Osteocyte (in vitro differentiated cells): ENCODE measurements at places on chromosomes 1 and 21. TPM values are rescaled to one million over a fixed set of nuclear protein-coding genes. Genes with fewer than 3 reads are reported as not detected.

- no peak for DNase-seq
- H3K4me3 ChIP-seq, result no peak overlapping the region
- H3K4me1 ChIP-seq, result peaks cover 9% of the 10 kb centered on the region
Observed at GRCh38 chr1:108643492-108644335, 17.2 kb downstream of the HENMT1 start.

DNA sequence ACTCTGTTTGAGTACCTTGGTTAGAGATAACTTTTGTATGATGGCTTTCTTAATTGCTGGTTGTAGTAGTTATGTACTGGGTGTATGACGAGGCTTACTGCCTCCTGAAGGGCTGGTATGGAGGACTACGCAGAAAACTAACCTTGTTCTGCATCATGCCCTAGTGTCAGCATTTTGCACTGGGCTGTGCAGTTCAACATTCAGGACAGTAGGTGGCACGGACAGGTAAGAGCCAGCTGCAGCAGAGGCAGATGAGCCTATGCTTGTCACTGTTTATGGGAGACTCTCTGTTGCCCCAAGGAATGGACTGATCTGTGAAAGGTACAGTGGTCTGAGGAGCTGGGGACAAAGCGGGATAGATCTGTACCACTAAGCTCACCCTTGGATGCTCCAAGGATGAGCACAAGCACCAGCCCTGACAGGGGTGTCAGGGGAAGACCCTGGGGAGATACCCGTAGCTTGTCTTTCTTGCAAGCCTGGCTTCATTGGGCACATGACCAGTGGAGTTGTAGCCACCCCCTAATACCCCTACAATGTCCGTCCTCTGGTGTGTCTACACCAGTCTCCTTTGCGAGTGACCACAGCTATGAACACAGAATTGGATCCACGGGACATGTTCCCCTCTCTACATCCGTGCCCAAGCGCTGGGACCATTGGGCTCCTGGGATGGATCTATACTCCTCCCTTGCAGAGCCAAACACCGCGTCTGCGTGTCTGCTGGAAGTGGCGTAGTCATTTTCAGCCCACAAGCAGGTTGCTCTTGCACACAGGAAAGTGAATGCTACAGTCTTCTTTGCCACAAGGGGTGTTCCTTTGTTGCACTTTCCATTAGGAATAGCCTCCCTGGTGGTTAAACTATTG lies 51.1 kb upstream of the CFHR3 start:
- peaks cover 2% of the 10 kb centered on the region for H3K27me3 ChIP-seq
- no peak for DNase-seq
- H3K36me3 ChIP-seq, result peaks cover 39% of the 10 kb centered on the region
- no peak overlapping the region for H3K4me3 ChIP-seq
- H3K4me1 ChIP-seq, result no peaks in the 10 kb centered on the region
- H3K27ac ChIP-seq, result no peak overlapping the region

- H3K4me3 ChIP-seq, result no peak overlapping the region
- peaks cover 2% of the 10 kb centered on the region for H3K27me3 ChIP-seq
- no peak overlapping the region for H3K27ac ChIP-seq
- DNase-seq, result no peak
Observed at GRCh38 chr1:186304982-186305949, 69.8 kb downstream of the TPR start.

- no peaks in the 10 kb centered on the region for H3K27me3 ChIP-seq
- no peak overlapping the region for H3K4me3 ChIP-seq
- no peak for DNase-seq
- peaks cover 7% of the 10 kb centered on the region for H3K36me3 ChIP-seq
- H3K27ac ChIP-seq, result no peak overlapping the region
Observed at GRCh38 chr1:225191199-225191753, 236.6 kb downstream of the LBR start.

DNA sequence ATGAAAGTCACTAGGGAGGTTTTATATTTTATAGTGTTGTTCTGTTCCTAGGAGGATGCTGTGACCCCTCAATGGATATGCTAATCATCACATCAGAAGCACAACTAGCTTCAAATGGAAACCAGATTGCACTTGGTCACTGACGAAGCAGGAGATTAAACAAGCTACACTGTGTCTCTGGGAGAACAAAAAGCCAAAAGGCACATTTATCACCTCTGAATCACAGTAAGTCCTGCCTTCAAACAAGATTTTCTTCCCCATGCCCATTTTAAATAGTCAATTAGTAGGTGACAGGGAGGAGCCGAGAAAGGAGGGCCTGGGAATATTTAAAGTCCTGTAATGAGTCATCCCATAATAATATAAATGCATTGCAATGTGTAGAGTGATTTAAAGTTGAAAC lies 38.1 kb downstream of the RGS2 start:
- peaks cover 2% of the 10 kb centered on the region for H3K4me1 ChIP-seq
- no peak overlapping the region for H3K4me3 ChIP-seq
- DNase-seq, result no peak
- H3K27ac ChIP-seq, result no peak overlapping the region
- peaks cover 4% of the 10 kb centered on the region for H3K27me3 ChIP-seq

DNA sequence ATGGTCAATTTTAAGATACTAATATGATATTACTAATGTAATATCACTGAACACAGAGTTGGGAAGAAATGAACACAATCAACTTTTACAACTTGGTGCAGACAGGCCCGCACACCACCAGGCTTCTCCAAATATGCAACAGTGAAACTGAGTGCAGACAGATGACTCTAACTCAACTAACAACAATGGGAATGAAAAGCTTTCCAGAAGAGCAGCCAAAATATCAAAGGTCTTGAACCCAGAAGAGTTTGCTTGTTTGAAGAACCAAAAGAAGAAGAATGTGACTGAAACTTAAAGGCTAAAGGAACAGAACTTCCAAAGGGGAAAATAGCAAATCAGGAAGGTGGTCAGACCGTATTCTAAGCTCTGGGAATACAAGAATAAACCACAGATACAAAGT lies 89.8 kb upstream of the COL11A1 start:
- H3K4me1 ChIP-seq, result peaks cover 17% of the 10 kb centered on the region
- no peak overlapping the region for H3K27ac ChIP-seq
- H3K4me3 ChIP-seq, result no peak overlapping the region
- DNase-seq, result no peak
- H3K36me3 ChIP-seq, result no peaks in the 10 kb centered on the region

GRCh38 chr21:45882645-45883044 lies 98.9 kb upstream of the COL6A1 start:
- peaks cover 13% of the 10 kb centered on the region for H3K27me3 ChIP-seq
- H3K27ac ChIP-seq, result no peak overlapping the region
- peaks cover 25% of the 10 kb centered on the region for H3K4me1 ChIP-seq
- H3K4me3 ChIP-seq, result no peak overlapping the region

DNA sequence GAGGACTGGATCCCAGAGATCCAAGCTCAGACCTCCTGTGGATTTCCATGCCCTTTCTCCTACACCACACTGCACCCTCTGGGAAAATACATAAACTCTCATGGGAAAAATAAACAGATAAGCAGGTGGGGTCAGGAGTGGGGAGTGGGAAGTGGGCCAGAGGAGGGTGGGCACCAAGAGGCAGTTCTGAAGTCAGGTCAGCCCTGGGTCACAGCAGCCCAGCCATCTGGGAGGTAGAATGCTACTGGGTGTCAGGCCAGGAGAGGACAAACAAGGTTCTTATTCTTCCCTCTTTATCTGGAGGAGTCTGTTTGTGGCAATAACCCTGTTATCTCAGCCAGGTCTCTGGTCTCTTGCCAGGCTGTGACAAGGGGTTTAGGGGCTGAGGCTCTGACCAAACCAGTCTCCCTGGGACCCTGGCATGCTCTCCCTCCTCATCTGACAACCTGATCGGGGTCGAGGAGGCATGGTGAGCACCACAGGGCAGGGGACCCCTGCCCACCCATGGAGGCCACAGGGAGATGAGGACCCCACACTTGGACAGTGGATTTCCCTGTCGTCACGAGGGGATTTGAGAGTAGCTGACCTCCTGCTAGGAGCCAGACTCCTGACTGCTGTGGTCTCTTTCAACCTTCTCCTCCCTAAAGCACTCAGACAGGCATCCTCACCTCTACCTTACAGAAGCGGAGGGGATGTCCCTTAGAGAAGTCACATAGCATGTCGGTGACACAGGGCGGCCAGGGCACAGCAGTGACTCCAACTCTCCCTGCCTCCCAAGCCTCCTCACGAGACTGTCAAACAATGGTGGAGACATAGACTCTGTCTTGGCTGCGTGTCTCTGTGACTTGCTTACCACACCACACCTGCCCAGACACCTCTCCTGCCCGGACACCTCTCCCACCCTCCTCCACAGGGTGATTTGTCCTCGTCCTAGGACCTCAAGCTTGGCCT lies 51.3 kb upstream of the IFFO2 start:
- no peaks in the 10 kb centered on the region for H3K36me3 ChIP-seq
- no peak overlapping the region for H3K27ac ChIP-seq
- peaks cover 4% of the 10 kb centered on the region for H3K27me3 ChIP-seq
- DNase-seq, result peak; percentile 59
- no peak overlapping the region for H3K4me3 ChIP-seq
- H3K4me1 ChIP-seq, result peaks cover 32% of the 10 kb centered on the region

DNA sequence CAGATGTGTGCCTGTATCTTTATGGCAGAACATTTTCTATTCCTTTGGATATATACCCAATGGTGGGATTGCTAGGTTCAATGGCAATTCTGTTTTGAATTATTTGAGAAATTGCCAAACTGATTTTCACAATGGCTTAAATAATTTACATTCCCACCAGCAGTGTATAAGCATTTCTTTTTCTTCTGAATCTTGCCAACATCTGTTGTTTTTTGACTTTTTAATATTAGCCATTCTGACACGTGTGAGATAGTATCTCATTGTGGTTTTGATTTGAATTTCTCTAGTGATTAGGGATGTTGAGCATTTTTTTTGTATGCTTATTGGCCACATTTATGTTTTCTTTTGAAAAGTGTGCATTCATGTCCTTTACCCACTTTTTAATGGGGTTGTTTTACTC lies 864.3 kb upstream of the ADAMTS5 start:
- no peak overlapping the region for H3K4me3 ChIP-seq
- H3K27me3 ChIP-seq, result no peaks in the 10 kb centered on the region
- peaks cover 16% of the 10 kb centered on the region for H3K4me1 ChIP-seq

- no peaks in the 10 kb centered on the region for H3K36me3 ChIP-seq
- no peak overlapping the region for H3K4me3 ChIP-seq
- peak; percentile 57 for DNase-seq
- no peaks in the 10 kb centered on the region for H3K27me3 ChIP-seq
Observed at GRCh38 chr1:19014765-19015164, 58.3 kb upstream of the IFFO2 start.

GRCh38 chr1:35717911-35718476 lies 690 bp downstream of the C1orf216 start:
- H3K27ac ChIP-seq, result peak overlapping the region; percentile 78
- H3K36me3 ChIP-seq, result peaks cover 12% of the 10 kb centered on the region
- no peak for DNase-seq

DNA sequence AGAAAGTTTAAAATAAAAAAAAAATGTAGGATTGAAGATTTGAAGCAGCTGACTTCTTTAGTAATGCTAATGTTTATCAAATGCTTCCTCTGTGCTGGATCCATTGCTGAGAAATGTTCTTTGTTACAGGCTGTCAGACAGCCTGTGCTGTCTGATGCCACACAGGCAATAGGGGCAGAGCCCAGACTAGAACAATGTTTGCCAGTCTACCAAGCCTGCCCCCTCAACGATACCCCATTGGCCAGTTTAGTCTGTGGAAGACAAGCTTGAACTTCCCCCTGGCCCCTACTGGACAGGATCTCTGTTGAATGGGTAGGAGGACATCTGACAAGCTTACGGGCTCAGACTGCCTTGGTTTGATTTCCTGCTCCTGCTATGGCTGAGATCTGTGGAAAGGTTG lies 79.4 kb downstream of the PAPPA2 start:
- DNase-seq, result no peak
- H3K4me1 ChIP-seq, result no peaks in the 10 kb centered on the region
- H3K4me3 ChIP-seq, result no peak overlapping the region
- no peaks in the 10 kb centered on the region for H3K27me3 ChIP-seq
- no peaks in the 10 kb centered on the region for H3K36me3 ChIP-seq

- H3K27me3 ChIP-seq, result no peaks in the 10 kb centered on the region
- no peak overlapping the region for H3K27ac ChIP-seq
- no peak for DNase-seq
- H3K4me3 ChIP-seq, result no peak overlapping the region
Observed at GRCh38 chr1:235470741-235471439, 33.4 kb downstream of the B3GALNT2 start.

Gene CD247
- not detected in 2 replicates for total RNA-seq

Gene S100A2
- 8.9 and 11.7 TPM in 2 replicates for total RNA-seq

DNA sequence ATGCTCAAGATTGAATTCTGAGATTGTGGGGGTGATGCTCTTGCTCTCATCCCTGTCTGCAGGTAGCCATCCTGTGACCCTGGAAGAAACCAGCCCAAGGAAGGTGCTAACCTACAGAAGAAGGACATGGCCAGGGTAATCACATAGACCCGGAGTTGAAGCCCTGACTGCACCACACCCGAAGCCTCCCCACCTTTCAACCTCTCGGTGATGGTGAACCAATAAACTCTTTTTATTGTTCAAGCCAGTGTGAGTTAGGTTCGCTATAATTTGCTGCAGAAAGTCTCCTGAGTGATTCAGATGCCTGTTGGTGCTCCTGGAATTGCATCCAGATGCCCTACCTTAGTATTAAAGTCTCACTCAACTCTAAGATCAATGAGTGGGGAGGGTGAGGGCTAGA lies 163.6 kb downstream of the PLPP3 start:
- H3K4me3 ChIP-seq, result no peak overlapping the region
- no peaks in the 10 kb centered on the region for H3K4me1 ChIP-seq
- H3K36me3 ChIP-seq, result peaks cover 3% of the 10 kb centered on the region
- H3K27me3 ChIP-seq, result no peaks in the 10 kb centered on the region

Gene PGBD5
- 1.0 and 1.1 TPM in 2 replicates for total RNA-seq

DNA sequence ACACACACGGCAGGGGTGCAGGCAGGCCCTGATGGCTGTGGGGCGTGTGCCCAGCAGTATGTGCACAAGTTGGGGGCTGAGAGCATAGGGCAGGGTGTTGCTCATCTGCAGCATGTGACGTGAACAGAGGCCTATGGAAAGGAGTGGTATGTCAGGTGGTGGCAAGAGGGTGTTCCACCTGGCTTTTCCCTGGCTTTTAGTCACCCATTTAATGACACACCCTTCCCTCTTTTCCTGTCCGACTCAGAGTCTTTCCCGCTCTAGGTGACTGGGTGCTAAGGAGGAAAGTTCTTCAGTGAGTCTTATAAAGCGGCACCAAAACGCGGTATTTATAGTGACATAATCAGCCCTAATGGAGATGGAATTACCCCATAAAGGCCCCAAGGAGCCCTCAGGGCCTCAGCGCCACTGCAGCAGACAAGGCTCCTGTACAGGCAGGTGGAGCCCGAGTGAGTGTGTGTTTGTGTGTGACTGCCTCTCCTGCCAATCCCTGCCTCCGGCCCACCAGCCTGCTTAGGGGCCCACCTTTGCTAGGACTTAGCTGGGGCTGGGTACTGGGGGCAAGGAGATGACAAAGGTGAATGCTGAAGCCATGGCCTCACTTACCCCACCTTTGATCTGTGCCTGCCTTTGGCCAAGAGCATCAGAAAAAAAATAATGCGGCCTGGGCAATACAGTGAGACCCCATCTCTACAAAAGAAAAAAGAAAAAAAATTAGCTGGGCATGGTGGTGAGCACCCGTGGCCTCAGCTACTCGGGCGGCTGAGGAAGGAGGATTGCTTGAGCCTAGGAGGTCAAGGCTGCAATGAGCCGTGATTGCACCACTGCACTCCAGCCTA lies 3.3 kb upstream of the EPHA2 start:
- DNase-seq, result no peak
- H3K36me3 ChIP-seq, result no peaks in the 10 kb centered on the region
- no peaks in the 10 kb centered on the region for H3K27me3 ChIP-seq
- H3K4me3 ChIP-seq, result no peak overlapping the region
- no peak overlapping the region for H3K27ac ChIP-seq

GRCh38 chr1:59718064-59718988 lies 96.4 kb upstream of the HOOK1 start:
- H3K27ac ChIP-seq, result no peak overlapping the region
- no peaks in the 10 kb centered on the region for H3K27me3 ChIP-seq
- H3K4me1 ChIP-seq, result no peaks in the 10 kb centered on the region
- H3K36me3 ChIP-seq, result no peaks in the 10 kb centered on the region
